H9 (cell line): ENCODE measurements at places on chromosomes 1 and 21. TPM values are rescaled to one million over a fixed set of nuclear protein-coding genes. Genes with fewer than 3 reads are reported as not detected.

SPRR2E gene
- not detected in 2 replicates for total RNA-seq

CGN gene
- total RNA-seq: 29.9 and 30.9 TPM in 2 replicates

- H3K4me3 ChIP-seq: no peak overlapping the region
- peaks cover 97% of the 10 kb centered on the region for H3K27me3 ChIP-seq
- H3K36me3 ChIP-seq: no peaks in the 10 kb centered on the region
These were observed 4.2 kb upstream of the SIM2 start for GRCh38 chr21:36694593-36695282.

DNA sequence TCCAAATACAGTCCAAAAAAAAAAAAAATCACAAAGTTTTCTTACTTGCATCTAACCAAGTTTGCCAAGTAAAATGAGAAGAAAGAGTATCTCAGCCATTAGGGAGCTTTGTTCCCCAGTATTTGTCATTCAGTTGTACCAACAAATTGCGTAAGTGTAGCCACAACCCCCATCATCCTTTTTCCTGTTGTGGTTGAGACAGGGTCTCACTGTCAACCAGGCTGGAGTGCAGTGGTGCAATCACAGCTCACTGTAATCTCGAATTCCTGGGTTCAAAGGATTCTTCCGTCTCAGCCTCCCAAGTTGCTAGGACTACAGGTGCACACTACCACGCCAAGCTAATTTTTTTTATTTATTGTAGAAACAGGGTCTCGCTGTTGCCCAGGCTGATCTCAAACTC lies 9.5 kb downstream of the STX6 start:
- H3K4me1 ChIP-seq: no peaks in the 10 kb centered on the region; the same call in 1 of the 2 replicates
- H3K27me3 ChIP-seq: no peaks in the 10 kb centered on the region
- H3K27ac ChIP-seq: no peak overlapping the region
- no peak overlapping the region for H3K4me3 ChIP-seq
- peaks cover 7% of the 10 kb centered on the region for H3K36me3 ChIP-seq
- DNase-seq: no peak

DNA sequence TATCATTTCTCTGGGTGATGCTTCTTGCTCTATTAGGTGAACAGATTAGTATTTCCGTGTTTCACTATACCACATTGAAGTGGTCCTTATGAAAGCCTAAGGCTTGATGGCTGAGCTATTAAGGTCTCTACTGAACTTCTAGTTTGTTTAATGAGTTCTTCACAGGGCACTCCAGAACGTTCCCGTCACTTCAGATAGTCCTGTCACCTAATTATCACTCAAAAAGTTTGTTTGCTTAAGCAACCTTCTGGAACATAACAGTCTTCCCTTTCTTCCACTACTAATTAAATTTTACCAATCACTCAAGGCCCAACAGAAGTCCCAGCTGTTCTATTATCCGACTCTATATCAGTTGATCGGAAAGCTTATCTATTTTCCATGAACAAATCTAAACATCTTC lies 104.6 kb upstream of the ZC3H11B start:
- H3K27me3 ChIP-seq: no peaks in the 10 kb centered on the region
- H3K4me1 ChIP-seq: peaks cover 4% of the 10 kb centered on the region; the same call in 1 of the 2 replicates
- H3K27ac ChIP-seq: no peak overlapping the region
- no peaks in the 10 kb centered on the region for H3K36me3 ChIP-seq
- no peak overlapping the region for H3K4me3 ChIP-seq

DNA sequence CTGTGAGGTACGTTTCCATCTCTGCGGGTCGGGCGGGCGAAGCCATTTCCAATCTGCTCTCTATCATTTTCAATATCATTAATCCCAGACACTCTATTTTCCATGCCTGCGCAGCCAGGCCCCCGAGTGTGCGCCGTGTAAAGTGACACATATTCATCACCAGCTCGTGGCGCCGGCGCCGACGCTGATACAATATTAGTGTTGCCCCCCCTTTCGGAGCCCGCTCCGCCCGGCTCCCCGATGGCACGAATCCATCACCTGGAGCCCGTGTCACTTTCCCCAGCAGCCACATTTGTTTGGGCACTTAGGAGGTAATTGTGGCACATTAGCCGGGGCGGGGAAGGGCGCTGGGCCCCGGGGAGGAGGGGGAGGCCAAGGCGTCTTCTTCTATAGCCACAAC lies 33.7 kb upstream of the DMBX1 start:
- H3K4me3 ChIP-seq: no peak overlapping the region
- H3K36me3 ChIP-seq: no peaks in the 10 kb centered on the region
- peaks cover 13% of the 10 kb centered on the region for H3K27me3 ChIP-seq
- H3K4me1 ChIP-seq: peaks cover 2% of the 10 kb centered on the region; the same call in 1 of the 2 replicates
- DNase-seq: no peak
- H3K27ac ChIP-seq: no peak overlapping the region

GRCh38 chr1:87370544-87370943 lies 41.9 kb downstream of the LMO4 start:
- no peak overlapping the region for H3K4me3 ChIP-seq
- no peak overlapping the region for H3K27ac ChIP-seq
- no peak for DNase-seq
- peaks cover 3% of the 10 kb centered on the region; the same call in 1 of the 2 replicates for H3K4me1 ChIP-seq
- no peaks in the 10 kb centered on the region for H3K27me3 ChIP-seq

- H3K4me1 ChIP-seq: no peaks in the 10 kb centered on the region
- H3K27me3 ChIP-seq: no peaks in the 10 kb centered on the region
- no peak for DNase-seq
- H3K4me3 ChIP-seq: no peak overlapping the region
- H3K36me3 ChIP-seq: no peaks in the 10 kb centered on the region
- H3K27ac ChIP-seq: no peak overlapping the region
These were observed 72.0 kb downstream of the UMODL1 start for GRCh38 chr21:42143111-42143510.

- H3K4me3 ChIP-seq: no peak overlapping the region
- no peaks in the 10 kb centered on the region for H3K27me3 ChIP-seq
- H3K4me1 ChIP-seq: no peaks in the 10 kb centered on the region
These were observed 189.1 kb upstream of the RNPC3 start for GRCh38 chr1:103336408-103336807.

LRRC71 gene
- total RNA-seq: not detected in 2 replicates

DNA sequence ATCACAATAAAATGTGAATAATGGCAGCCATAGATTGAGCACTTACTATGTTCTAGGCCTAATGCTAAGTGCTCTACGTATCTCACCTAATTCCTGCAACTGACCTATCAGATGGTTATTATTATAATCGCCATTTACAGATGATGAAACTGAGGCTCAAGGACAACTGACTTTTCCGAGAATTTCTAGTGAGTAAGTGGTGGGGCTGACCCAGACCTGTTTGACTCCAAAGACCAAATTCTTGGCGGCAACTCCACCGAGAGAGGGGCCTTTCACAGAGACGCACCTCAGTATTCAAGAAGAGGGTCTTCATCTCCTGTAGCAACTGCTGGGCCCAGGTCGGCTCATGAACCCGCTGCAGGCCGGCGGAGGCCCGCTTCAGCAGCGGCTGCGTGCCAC lies 573 bp downstream of the TMEM234 start:
- H3K4me1 ChIP-seq: peaks cover 7% of the 10 kb centered on the region; the same call in 1 of the 2 replicates
- no peak for DNase-seq
- H3K4me3 ChIP-seq: peak overlapping the region; percentile 98
- H3K27ac ChIP-seq: no peak overlapping the region
- H3K27me3 ChIP-seq: no peaks in the 10 kb centered on the region

DNA sequence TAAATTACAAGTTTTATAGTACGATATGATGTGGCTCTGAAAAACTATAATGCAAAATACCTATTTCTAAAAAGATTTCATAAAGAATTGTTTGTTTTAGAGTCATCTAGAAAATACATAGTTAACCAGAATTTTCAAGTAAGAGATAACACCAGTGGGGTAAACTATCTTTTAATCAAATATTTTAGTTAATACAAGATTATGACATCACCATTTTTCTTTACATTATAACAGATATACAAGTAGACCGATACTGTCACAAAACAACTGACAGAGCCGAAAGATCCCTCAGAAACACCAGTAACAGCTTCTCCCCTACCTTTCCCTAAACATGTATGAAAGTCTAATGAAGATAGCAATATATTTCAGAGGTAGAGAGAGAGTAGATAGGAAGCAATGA lies 54.2 kb downstream of the EPS15 start:
- no peak overlapping the region for H3K4me3 ChIP-seq
- DNase-seq: no peak
- no peak overlapping the region for H3K27ac ChIP-seq
- peaks cover 13% of the 10 kb centered on the region for H3K36me3 ChIP-seq
- no peaks in the 10 kb centered on the region for H3K4me1 ChIP-seq

ANGPTL7 gene
- total RNA-seq: not detected in 2 replicates

DNA sequence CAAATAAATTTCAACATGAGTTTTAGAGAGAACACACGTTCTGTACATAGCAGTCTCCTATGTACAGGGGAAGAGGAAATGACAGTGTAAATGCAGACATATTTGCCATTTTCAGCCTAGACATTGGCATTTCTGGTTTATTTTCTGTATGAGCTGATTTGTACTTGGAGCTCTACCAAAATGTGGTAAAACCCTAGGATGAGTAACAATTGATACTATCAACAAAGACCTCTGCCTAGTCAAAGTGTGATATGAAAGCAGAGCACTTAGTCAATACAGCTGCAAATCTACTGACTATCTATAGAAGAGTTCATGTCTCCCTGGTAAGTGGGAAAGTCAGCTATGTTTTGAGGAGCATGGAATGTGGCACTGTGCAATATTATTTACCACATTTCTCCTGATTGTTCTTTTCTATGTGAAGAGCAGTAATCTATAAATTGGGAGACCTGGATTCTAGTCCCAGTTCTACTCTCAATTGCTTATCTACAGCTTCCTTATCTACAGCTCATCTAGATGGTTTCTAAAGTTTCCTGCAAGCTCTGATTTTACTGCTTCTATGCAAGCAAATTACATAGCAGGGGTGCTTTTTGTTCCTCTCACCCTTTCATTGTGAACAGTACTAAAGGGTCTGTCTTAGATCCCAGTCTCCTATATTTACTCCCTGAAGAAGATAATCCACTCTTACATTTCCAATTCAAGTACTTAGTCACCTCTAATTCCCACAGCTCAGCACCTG lies 334.2 kb downstream of the NTNG1 start:
- no peak for DNase-seq
- H3K27me3 ChIP-seq: no peaks in the 10 kb centered on the region
- no peaks in the 10 kb centered on the region for H3K4me1 ChIP-seq
- no peak overlapping the region for H3K4me3 ChIP-seq
- H3K36me3 ChIP-seq: no peaks in the 10 kb centered on the region

GRCh38 chr1:212162635-212163034 lies 122.6 kb upstream of the PPP2R5A start:
- DNase-seq: no peak
- no peaks in the 10 kb centered on the region for H3K27me3 ChIP-seq
- no peaks in the 10 kb centered on the region for H3K4me1 ChIP-seq
- no peak overlapping the region for H3K4me3 ChIP-seq
- H3K27ac ChIP-seq: no peak overlapping the region
- no peaks in the 10 kb centered on the region for H3K36me3 ChIP-seq

ZNF672 gene
- total RNA-seq: 28.5 and 29.4 TPM in 2 replicates

DNA sequence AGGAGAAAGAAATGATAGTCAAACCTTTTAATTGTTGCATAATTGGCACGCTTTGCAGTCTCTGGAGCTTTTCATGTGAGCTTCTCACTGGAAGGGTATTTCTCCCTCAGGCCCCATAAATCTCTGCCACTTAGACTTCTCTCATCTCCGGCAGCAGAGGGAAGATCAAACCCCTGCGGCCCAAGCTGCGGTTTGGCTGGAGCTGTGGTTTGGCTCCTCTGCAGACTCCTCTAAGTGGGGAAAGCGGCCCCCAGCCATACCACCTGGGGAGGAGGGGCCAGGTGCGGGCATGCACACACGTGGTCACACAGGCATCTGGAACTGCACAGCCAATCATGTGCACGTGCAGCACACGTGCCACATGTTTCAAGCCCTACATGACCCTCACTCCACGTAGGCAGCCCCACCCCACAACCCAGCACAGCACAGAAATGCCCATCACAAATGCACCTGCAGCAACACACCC lies 58.3 kb downstream of the UBE2T start:
- H3K27me3 ChIP-seq: no peaks in the 10 kb centered on the region
- H3K27ac ChIP-seq: no peak overlapping the region
- H3K4me1 ChIP-seq: peaks cover 3% of the 10 kb centered on the region; the same call in 1 of the 2 replicates
- no peak for DNase-seq

DNA sequence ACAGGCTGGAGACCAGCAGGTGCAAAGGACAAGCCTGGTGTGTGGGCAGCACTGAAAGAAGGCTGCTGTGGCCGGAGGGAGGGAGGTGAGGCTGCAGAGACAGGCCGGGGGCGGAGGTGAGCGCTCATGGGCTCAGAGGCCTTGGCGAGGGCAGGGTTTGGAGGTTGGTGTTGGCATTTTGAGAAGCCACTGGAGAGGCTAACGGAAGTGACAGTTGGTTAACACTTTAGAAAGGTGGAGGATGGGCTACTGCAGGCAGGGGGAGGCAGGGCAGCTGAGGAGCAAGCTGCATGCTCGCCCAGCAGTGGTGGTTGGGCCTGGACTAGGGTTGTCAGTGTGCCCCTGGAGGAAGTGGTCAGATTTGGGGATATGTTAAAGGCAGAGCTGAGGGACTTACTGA lies 37.5 kb downstream of the QSOX1 start:
- H3K36me3 ChIP-seq: peaks cover 41% of the 10 kb centered on the region
- no peak overlapping the region; the same call in 2 of the 3 replicates for H3K4me3 ChIP-seq
- H3K27me3 ChIP-seq: no peaks in the 10 kb centered on the region
- no peaks in the 10 kb centered on the region for H3K4me1 ChIP-seq
- no peak for DNase-seq

- no peaks in the 10 kb centered on the region for H3K36me3 ChIP-seq
- H3K27me3 ChIP-seq: no peaks in the 10 kb centered on the region
- no peak for DNase-seq
- no peak overlapping the region for H3K27ac ChIP-seq
- H3K4me3 ChIP-seq: no peak overlapping the region
- no peaks in the 10 kb centered on the region for H3K4me1 ChIP-seq
These were observed 103.7 kb upstream of the PDC start for GRCh38 chr1:186564582-186564981.

DNA sequence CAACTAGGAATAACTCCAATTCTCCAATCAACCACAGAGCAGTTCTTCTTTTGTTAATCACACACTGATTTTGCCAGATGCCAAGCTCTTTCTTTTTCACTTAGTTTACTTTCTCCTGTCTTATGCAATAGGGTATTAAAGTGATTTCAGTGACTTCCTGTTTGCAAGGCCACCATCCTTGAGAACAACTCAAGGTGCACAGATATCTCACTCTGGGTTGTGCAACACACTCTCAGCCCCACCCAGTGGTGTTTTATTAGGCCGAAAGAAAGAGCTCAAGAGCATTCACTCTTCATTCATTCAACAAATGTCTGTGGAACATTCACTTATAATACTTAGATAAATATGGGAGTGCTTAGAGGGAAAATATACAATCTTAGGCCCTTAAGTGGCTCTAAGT lies 352.5 kb downstream of the ZNF326 start:
- no peaks in the 10 kb centered on the region for H3K27me3 ChIP-seq
- H3K36me3 ChIP-seq: peaks cover 9% of the 10 kb centered on the region
- no peak overlapping the region for H3K27ac ChIP-seq
- H3K4me3 ChIP-seq: no peak overlapping the region
- DNase-seq: no peak

C1QA gene
- total RNA-seq: not detected in 2 replicates

B3GALT5 gene
- 24.2 and 24.7 TPM in 2 replicates for total RNA-seq
